ENCODE measurements at places on chromosomes 6 and 20.

DNA sequence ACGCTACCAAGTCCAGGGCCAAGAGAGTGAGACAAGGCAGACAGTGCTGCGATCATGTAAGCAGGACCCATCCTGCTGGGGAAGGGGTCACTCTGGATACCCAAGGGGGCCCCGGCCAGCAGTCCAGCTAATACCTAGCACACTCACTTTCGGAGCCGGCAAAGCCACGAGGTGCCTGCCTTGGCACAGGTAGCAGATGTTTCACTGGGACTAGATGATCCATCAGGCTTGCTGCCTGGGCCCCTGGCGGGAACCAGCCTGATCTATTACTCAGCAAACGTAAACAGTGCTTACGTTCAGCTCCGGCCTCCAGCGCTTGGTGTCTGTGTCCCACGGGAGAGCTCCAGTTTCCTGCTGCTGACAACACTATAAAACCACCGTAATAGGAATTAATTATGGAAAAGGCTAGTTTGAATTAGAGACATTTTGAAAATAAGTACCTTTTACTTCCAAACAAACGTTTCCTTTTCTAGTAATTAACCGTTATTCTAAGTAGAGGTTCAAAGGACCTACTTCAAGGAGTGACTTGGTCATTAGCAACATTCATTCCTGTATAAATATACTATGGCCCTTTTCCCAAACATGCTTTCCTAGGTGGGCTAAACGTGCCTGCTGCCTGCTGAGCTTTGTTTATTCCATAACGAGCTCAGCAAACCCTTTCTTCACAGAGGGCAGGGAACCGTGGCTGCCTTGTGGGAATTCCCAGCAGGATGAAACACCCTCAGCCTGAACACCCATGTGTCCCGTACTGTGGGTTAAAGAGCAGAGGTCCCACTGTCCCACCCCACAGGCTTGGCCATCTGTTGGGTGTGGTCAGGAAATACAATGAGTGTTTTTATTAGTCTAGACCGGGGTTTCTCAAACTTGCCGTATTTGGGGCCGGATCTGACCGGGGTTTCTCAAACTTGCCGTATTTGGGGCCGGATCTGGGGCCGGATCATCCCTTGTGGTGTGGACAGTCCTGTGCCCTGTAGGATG is 18.4 kb downstream of the SLC22A23 start:
- DNase-seq, result no peak

GRCh38 chr6:21937466-21937865 is 343.9 kb downstream of the SOX4 start:
- no peak for DNase-seq

DNA sequence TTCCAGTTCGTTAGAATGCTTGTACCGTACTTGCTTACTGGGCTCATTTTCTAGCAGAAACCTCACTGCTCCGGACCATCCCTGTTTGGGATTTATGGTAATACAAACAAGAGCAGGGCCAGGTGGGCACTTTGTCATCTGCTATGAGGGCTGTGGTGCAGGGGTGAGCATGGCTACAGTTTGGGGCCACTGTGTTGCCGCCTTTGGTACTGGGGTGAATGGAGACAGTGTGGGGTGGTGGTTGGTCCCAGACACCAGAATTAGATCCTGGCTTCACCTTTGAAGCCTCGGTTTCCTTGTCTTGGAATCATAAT is 95.0 kb downstream of the TOX2 start:
- no peak for DNase-seq

- DNase-seq, result no peak
These were observed 206.8 kb downstream of the EYA4 start for GRCh38 chr6:133447924-133448323.

GRCh38 chr6:151847064-151847463 is 39.6 kb downstream of the ESR1 start:
- DNase-seq, result no peak

- no peak for DNase-seq
These were observed 91.3 kb downstream of the PDE10A start for GRCh38 chr6:165571721-165572132.

DNA sequence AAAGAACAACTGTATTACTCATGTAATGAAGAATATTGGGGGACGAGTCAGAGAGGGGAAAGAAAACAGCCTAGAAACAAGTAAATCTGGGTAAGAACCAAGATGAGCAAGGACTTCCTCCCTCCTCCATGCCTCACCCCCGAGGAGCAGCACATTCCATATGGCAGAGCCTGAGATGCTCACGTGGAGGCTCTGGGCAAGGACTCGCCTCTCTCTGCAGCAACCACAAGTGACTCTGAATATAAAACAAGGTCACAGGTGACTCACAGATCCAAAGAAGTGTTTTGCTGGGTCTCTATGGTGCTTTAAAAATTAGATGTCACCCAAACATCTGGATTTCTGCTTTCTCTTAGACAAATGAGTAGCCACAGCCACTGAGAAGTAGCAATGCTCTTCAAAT is 453.0 kb upstream of the SULF2 start:
- DNase-seq, result no peak

GRCh38 chr6:136408204-136408603 is 118.6 kb upstream of the BCLAF1 start:
- no peak for DNase-seq

GRCh38 chr20:25571817-25572216 is 13.5 kb downstream of the NINL start:
- no peak for DNase-seq

DNA sequence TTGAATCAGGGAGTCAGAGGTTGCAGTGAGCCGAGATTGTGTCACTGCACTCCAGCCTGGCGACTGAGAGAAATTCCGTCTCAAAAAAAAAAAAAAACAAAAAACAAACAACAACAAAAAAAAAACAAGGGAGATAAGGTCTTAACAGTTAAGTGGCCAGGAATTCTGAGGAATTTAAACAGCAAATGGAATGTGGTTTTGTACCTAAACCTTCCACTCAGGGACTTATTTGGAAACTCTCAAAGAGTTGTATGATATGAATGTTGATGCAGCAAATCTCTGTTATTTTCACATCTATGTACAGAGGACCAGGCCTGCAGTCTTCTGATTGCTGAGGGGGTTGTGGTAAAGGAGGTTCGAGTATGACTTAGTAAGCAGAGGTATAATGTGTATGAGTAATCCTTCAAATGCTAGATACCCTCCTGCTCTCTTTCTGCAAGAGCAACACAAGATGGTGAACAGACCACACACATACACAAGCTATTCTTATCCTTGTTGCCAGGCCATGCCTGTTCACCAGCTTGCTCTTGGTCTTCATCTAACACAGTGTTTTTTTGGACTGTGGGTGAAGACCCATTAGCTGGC is 174.9 kb upstream of the SCGN start:
- DNase-seq, result no peak

- no peak for DNase-seq
These were observed 42.5 kb downstream of the ATP9A start for GRCh38 chr20:51725584-51726176.

GRCh38 chr6:69973138-69973537 is 106.8 kb downstream of the COL19A1 start:
- no peak for DNase-seq

DNA sequence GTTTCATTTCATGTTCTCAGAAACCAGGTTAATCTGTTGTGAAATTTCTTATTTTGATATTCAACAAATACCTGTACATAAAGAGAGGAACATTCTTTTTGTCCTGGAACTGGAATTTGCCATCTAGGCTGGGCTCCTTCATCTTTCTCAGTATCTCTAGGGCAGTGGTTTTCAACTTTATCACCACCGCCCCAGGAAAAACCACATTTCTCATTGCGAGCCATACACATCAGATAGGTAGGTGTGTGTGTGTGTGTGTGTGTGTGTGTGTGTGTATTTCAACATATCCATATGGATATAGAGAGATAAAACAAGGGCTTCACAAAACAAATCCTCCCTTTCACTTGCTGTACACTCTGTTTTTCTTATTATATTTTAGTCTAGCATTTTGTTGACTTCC is 24.1 kb downstream of the BFSP1 start:
- no peak for DNase-seq

DNA sequence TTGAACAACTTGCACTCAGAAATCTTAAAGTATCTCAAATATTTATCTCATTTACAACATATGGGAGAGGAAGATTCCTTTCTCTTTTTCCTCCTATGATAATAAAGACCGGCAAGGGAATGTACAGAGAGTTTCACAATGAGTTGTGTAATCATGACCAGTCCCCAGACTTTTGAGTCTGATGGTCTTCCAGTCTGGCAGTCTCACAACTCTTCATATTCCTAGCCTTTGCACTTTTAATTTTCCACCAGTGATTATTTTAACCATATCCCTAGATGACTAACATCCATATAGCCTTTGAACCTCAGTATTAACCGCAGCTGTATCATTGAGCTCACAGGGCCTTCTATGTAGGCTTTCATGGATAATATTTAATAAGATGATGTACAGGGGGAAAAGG is 278.5 kb downstream of the KHDC1L start:
- DNase-seq, result no peak

DNA sequence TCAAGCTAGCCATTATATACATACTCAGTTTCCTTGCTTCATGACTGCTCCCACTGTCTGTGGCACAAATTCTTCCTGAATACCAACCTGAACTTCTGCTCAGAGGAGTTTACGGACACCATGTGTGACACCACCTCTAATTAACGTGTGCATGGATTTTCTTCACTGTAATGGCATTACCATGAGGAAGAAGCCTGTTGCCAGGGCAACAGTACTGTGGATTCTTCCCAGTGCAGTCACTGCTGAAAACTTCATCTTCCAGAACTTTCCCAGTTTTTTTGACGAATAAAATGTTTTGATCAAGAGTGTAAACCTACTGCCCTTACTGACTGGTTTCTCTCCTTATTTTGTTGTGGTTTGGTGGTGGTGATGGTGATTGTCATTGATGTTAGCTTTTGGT is 444.3 kb upstream of the NRSN1 start:
- no peak for DNase-seq

- no peak for DNase-seq
These were observed 39.2 kb downstream of the LIN28B start for GRCh38 chr6:104995989-104996617.

DNA sequence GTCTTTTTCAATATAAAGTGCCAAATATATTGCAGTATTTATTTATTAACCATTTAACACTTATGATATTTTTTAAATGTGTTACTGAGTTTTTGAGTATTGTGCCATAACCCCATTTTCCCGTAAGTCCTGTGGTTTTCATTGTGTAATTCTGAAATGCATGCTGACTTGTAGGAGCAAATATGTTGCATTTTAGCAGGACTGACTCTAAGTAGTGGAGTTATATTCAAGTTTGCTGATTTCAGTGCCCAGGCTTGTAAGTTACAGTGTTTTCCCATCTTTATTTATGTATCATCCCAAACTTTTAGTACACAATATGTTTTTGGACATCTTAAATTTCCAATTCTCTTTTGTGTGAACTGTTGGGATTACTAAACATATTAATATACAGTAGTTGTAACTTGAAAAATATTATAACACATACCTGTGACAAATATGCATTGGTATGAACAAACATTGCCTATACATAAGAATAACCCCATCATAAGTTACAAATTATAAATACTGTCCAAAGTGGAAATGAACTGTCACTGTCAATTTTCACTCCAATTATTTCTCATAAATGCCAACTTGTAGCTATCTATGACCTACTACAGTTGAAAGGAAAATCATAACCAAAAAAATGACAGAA is 179.3 kb upstream of the RUNX2 start:
- no peak for DNase-seq

GRCh38 chr20:24460712-24461111 is 8.7 kb upstream of the SYNDIG1 start:
- no peak for DNase-seq

DNA sequence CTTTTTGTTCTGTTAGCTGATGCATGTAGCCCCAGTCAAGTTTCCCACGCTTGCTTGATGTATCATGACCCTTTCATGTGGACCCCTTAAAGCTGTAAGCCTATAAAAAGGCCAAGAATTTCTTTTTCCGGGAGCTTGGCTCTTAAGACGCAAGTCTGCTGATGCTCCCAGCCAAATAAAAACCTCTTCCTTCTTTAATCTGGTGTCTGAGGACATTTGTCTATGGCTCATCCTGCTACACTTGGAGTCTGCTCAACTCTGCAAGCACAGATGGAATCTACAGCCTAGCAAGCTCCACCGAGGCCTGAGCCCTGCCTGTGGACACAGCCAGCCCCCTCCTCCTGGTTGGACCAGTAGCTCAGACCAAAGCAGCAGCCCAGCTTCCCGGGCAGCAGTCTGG is 3.4 kb downstream of the CST2 start:
- no peak for DNase-seq

DNA sequence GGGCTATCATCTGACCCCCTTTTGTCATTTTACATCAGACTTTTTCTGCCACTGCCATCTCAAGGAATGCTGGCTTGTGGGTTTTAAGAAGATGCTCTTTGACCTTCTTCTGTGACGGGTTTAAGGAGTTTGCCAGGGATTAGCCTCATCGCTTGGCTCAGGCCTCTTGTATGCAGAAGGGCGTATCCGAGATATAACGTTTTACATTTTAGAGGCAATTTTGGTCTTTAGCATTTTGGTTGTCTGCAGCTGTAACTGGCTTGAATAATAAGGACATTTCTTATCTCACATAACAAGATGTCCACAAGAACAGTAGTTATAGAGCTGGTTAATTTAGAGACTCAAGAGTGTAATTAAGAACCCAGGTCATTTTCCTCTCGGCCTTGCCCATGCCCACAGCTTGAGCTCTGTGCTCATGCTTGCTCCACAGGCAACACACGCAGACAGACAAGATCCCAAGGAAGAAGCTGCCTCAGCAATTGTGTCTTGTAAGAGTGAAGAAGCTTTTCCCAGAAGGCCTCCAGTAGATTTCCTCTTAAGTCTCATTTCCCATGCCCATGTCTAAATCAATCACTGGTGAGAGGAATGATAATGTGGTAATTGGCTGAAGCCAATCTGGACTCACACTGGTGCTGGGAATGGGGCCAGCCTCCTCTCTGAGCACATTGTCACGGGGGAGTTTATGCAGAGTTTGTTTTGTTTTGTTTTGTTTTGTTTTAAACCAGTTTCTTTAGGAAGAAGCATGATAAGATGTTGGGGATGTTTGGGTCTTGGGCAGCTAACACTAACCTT is 36.8 kb downstream of the PTCHD4 start:
- DNase-seq, result no peak

DNA sequence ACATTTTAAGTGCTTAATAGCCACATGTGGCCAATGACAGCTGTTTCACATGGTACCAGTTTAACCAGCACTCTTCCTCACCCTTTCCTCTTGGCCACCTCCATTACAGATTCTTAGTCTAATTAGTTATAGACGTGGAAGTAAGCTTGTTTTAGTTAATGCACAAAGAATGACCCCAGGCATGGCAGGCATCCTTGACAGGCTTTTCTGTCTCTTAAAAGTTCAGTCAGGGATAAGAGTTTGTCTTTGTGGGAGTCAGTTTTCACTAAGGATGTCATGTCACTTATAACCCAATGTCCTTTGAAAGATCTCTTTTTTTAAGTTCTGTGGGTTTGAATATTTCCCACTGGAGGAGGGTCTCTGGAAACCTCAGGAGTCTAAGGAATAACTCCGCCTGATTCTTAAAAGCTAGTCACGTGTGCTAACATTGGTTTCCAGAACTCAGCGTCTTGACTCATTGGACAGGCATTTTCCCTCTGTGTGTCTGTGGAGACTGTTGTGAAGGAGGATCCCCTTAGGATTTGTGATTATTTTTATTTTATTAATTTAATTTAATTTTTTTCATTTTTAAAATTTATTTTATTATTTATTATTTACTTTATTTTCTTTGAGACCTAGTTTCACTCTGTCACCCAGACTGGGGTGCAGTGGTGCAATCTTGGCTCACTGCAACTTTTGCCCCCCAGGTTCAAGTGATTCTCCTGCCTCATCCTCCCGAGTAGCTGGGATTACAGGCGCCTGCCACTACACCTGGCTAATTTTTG is 171.4 kb downstream of the ZFAND3 start:
- DNase-seq, result no peak

All from cortex of kidney (tissue), 1 donor.